ENCODE measurements at places on chromosomes 11 and 22. TPM values are rescaled to one million over a fixed set of nuclear protein-coding genes. Genes with fewer than 3 reads are reported as not detected.

DNA sequence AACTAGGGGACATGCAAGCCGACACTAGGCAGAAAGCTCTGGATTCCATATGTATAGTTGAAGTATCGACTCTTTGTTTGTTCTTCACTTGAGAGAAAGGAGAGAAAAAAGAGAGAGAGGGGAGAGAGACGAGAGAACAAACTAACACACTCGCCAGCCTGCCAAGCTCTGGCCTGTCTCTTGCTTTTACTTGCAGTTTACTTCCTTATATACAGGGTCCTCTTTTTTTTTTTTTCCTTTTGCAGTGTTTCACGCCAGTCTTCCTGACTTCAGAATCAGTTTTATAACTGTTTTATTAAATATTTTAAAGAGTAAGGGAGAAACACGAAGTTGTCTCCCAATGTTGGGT lies 19.9 kb downstream of the TEAD1 start:
- no peak for DNase-seq

- no peak for DNase-seq
Observed at GRCh38 chr11:106288822-106289387, 211.4 kb downstream of the AASDHPPT start.

- no peak for DNase-seq
Observed at GRCh38 chr11:62393735-62394134, 25.1 kb upstream of the SCGB1A1 start.

DNA sequence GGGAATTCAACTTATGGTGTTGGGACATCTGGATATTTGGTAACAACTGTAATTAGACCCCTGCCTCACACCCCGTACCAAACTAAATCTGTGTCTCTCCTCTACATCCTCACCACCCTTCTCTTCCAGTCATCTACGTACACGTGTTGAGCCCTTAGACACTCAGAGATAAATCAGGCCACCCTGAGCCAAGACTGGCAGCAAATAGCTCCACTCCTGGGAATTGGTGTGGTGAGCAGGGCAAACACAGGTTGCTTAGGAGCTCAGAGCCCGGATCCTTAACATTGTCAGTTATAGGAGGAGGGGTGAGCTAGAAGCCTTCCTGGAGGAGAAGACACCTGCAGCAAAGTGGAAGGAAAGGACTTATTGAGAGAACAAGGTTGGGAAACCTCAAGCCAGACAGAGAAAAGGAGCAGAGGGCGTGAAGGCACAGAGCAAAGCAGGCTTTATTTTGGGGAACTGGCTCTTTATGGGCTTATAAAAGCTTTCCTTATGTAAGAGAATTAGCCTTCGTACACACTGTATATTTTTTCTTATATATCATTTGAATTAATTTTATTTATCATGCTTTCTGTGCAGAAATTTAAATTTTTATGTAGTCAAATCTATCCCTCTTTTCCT lies 36.9 kb upstream of the KLHL35 start:
- no peak for DNase-seq

GRCh38 chr11:69615545-69616278 lies 25.2 kb upstream of the CCND1 start:
- DNase-seq = no peak

DNA sequence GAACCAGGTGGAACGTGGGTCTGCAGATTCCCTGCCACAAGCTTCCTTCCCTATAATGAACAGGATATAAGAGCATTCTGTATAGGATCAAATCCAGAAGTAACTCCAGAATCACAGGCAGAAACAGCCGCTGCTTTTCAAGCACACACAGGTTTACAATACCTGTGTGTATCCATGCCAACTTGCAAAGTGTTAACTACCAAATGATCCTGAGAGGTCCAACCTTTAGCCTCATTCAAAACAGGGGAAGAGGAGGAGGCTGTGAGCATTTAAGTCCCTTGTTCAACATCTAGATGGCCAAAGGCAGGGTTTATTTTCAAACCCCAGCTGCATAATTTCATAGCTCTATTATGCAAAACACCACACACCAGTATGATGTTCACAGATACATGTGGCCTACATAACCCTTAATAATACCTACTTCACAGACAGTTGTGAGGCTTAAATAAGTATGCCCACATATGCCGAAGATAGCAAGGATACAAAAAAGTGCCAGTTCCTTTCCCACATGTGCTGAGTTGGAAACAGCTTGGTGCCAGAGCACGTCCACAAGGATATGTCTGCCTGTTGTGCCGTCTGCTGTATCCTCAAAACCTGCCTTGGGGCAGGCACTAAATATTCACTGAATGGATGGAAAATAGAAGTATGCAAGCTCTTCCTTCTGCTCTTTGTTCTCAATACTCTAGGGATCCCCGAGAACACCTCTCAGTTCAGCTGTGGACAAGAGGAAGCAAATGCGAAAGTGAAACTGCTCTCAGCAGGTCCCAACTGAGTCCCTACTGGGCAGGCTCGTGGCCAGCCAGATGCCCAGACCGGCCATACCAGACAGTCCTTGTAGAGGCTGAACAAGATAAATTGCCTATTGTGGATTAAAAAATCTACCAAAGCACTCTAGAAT lies 66.8 kb downstream of the LARGE1 start:
- peak; percentile 9 for DNase-seq

GRCh38 chr11:108669711-108670110 lies 4.8 kb downstream of the DDX10 start:
- DNase-seq = no peak

DNA sequence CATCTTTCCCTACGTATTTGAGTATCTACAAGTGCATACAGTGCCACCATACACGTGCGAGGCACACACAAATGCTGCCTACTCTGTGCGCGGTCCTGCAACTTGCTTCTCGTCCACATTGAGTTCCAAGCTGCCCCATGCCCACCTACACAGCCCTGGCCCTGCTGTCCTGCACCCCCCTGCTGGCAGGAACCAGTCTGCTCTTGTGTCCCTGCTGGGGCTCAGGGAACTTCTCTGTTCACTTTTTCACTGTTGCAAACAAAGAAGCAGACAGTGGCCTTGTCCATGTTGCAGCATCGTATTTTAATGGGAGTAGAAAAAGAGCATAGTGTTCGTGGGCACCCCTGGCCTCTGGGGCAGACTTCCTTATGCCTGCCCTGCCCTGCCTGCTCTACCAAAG lies 14.0 kb downstream of the CPT1A start:
- peak; percentile 22 for DNase-seq

- peak; percentile 84 for DNase-seq
Observed at GRCh38 chr11:9001736-9002135, 2.1 kb downstream of the NRIP3 start.

DNA sequence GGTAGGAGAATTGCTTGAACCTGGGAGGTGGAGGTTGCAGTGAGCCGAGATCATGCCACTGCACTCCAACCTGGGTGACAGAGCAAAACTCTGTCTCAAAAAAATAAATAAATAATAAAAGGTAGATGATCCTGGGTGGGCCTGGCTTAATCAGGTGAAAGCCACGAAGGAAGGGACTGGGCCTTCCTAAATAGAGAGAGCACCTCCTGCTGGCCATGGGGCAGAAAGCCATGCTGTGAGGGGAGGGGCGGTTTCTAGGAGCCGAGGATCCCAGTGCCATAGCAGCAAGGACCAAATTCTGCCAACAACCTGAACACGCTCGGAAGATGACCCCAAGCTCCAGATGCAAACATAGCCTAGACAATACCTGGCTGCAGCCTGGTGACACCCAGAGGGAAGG lies 24.5 kb upstream of the DGKZ start:
- DNase-seq = no peak

GRCh38 chr11:118033443-118033842 lies 43.4 kb upstream of the TMPRSS4 start:
- DNase-seq = no peak

- DNase-seq = no peak
Observed at GRCh38 chr11:10495464-10495786, 40.4 kb downstream of the AMPD3 start.

GRCh38 chr22:45306139-45306538 lies 3.6 kb upstream of the FAM118A start:
- DNase-seq = no peak

- no peak for DNase-seq
Observed at GRCh38 chr11:15776366-15776765, 580.0 kb downstream of the SOX6 start.

DNA sequence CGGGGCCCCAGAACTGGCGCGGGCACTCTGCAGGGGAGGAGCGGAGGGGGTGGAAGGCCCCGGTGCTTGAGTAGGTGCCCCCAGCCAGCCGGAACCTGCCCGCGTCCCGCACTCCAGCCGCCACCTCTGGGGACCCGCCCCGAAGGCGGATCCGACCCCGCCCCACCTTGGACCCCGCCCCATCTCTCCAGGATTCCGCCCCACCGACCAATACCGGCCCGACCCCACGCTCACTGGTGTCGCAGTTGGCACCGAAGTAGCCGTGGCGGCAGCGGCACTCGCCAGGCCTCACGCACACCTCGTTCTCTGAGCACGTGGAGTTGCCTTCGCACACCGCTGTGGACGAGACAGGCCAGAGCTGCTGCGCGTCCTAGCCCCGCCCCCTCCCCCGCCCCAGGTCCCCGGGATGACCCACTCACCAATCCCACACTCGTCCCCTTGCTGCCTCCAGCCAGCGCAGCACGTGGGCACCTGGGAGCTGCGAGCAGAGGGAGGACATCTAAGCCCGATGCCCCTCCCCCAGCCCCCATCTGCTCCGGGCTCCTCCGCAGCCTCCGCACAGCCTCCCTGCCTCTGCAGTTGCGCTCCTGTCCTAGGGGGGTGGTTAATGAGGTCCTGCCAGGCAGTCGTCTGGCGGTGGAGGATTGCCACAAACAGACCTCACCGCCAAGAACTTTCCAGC lies 6.0 kb downstream of the SCARF2 start:
- no peak for DNase-seq

DNA sequence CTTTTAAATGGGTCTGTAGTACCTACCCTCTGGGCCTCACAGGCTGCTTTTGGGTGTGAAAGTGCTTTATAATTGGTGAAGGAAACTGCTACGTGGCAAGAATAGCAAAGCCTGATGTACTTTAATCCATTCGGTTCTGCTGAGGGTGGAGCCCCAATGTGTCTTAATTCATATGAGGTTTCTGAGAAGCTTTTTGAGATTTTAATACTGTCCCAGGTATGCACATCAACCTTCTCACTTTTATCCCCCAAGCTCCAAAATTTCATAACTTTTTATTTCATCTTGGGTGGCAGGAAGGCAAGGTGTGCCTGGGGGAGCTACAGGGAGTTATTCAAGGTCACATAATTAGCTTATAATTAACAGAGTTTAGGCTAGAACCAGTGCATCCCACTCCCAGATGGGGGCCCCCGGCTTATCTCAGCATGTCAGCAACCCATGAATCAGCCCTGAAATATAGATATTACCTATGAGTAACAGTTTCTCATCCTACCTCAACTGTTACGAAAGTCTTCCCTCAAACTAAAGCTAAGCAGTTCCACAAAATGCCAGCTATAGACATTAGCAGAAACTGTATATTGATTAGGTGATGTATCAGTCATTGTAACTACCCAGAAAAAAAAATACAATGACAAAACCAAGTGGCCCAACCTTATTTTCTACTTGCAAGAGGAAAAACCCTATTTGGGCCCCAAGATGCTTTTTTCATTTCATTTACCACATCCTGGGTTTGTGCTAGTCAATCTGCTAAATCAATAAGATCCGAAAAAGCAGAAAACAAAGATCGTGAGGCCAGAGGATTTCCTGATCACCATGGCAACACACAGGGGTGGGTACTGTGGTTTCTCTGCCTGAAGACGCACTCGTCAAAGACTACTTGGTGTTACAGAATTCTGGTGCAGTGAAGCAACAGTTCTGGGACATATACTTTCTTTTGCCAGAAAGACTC lies 26.7 kb downstream of the CD44 start:
- DNase-seq = peak; percentile 58

DNA sequence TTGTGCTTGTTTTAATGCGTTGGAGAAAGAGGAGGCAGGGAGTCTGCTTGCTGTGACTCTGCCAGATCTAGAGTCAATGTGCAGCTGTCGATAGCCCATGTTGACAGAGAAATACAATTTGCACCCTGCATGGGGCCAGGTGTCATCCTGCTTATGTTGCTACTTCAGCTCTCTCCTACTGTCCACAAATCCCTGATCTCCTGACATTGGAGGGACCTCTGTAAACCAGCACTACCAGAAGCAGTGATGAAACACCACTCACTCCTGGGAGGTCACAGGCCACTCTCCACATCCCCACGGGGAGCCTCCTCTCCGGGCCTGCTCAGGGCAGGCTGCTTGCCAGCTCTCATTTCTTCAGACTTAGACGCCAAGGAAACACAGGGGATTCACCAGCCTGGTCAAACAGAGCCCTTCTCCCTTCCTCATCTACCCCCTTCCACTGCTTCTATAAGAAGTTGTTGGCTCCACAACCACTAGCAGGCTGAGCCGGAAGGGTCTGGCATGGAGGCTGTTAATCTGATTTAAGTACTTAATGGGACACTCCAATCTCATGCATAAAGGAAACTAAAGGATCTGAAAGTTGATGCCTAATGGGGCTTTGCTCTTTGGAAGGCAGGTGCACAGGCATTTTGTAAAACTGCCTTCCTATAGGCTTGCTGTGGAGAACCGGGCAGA lies 29.9 kb upstream of the CSNK2A3 start:
- DNase-seq = no peak

DNA sequence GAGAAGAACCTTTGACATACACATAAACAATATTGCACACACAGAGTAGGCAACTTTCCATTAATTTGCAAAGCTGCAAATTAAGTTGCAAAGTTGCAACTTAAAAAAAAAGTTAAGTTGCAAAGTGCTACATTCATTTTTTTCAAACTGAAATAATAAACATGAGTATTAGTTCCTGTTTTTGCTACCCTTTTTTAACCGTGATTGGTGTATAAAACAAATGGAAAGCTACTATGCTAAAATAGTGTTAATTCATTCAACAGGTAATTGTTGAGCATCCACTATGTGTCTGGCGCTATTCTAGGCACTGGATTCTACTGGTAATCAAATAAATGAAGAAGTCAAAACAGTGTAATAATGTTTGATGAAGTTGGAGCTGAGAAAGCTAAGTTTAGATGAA lies 8.1 kb downstream of the ZFP91 start:
- DNase-seq = no peak

GRCh38 chr11:44575288-44575672 lies 9.8 kb downstream of the CD82 start:
- DNase-seq = no peak

Gene MFRP
- not detected for total RNA-seq

Gene SH3BP1
- 2.7 TPM for total RNA-seq

Gene TPH1
- total RNA-seq = not detected

Gene KRTAP5-11
- total RNA-seq = not detected

Gene MMP13
- total RNA-seq = not detected

Gene TAF10
- 34.2 TPM for total RNA-seq

Gene PNPLA5
- not detected for total RNA-seq

Gene POU2AF2
- not detected for total RNA-seq

Gene MUC6
- not detected for total RNA-seq

Gene THY1
- 0.28 TPM for total RNA-seq
